ENCODE measurements at places on chromosomes 13 and 19.

- DNase-seq: no peak
Observed at GRCh38 chr19:2434267-2434666, 6.9 kb upstream of the TIMM13 start.

DNA sequence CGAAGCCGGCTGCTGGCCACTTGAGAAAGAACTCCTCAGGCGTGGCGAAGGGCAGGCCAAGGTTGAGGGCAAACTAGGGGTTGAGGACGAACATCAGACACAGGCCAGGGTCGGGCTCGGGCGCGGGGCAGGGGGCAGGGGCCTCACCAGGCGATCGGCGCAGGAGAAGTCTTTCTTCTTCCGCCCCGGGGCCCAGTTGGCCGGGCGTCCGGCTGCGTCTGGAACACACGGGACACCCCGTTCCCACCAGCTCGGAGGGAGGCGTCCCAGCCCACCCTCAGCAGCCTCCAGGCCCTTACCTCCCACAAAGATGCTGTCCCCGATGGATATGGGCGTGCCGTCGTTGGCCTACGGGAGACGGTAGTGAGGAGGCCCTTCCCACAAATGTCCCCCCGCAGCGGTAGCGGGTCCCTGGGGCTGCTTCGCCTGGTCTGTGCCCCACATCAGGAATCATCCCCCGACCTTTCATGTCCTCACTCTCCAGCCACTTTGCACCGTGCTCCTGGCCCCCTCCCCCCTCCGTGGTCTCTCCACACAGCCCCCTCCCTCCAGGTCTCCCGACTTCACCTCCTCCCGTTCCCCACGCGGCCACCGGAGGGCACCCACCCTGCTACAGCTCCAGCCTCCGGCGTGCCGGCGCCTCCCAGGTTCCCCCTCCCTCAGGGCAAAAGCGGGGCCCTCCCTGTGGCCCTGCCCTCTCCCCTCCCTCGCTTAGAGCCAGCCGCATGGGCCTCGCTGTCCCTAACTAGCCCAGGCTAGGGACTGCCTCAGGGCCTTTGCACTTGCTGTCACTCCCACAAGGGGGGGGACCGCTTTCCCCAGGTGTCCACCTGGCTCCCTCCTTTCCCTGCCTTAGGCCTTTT is 4.8 kb downstream of the PNKP start:
- DNase-seq: no peak

DNA sequence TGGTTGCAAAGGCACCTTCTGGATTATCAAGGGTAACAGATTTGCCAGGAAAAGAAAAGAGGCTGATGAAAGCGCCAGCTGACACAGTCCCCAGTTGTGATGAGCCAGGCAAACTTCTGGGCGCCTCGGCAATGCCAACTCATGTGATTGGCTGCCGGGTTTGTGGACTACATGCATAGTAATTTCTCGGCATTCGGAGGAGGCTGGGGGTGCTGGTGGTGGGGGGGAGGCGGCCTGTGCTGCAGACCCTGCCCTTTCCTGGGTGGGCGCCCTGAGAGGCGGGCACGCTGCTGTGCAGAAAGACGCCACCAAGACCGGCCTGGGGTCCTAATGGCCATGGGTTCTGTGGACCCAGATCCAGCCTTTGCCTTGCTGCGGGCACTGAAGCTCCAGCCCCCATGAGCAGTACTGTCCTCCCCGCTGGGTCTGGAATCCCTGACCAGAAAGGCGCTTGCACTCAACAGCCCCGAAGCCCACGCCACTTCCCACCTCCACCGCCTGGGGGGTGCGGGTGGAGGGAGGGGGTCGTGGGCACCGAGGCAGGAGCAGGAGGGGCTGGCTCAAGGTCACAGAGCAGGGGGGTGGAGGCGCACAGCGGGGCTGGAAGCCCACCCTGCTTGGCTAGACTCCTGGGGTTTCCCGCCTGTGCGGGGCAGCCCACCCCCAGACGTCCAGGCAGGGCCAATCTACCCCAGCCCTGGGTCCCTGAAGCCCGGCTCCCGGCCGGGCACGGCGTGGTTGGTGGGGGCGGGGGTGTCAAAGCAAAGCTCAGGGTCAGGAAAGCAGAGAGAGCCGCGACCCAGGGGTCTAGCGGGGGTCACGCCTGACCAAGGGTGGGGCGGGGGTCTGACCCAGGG is 1.0 kb downstream of the DIRAS1 start:
- no peak for DNase-seq

DNA sequence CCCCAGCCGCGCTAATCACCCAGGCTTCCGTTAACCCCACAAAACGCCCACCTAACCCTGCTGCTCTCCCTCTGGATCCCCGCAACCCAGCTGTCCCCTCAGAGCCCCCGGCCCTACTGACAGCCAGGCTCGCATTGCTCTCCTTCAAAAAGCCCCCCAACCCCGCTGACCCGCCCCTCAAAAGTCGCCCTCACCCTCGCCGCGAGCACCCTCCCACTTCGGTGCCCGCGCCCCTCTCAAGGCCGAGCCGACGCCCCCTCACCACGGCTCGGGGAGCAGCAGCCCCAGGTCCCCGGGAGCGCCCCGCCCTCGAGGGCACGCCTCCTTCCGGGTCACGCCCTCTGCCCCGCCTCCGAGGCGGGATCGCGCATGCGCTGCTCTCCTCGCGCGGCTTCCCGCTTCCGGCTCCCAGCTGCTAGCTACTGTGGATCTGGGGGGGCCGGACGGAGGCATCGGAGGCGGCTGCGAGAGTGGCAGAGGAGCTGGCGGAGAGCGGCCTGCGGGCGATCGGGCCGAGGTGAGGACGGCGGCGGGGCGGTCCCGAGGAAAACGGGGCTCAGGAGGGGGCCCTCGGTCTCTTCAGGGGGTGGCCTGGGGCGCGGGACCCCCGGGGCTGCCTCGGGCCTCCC is 46.1 kb downstream of the ARHGEF18 start:
- peak; percentile 78 for DNase-seq

DNA sequence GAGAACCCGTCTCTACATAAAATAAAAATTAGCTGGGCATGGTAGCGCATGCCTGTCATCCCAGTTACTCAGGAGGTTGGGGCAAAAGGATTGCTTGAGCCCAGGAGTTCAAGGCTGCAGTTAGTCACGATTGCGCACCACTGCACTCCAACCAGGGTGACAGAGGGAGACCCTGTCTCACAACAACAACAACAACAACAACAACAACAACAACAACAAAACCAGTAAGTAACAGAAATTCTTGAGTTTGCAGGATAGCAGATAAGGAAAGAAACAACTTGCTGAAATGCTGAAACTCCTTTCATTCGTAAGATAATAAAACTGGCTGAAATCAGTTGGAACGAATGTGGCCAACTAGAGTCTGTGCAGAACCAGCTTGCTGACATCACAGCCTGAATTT is 23.1 kb upstream of the URI1 start:
- DNase-seq: no peak

DNA sequence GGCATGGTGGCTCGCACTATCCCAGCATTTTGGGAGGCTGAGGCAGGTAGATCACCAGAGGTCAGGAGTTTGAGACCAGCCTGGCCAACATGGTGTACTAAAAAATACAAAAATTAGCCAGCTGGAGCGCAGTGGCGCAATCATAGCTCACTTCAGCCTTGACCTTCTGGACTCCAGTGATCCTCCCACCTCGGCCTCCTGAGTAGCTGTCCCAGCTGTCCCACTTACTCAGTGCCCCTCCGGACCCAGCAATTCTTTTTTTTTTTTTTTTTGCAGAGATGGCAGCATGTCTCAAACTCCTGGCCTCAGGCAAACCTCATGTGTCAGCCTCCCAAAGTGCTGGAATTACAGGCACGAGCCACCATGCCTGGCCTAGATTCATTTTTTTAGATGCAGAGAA is 2.3 kb upstream of the ADAT3 start:
- DNase-seq: no peak

DNA sequence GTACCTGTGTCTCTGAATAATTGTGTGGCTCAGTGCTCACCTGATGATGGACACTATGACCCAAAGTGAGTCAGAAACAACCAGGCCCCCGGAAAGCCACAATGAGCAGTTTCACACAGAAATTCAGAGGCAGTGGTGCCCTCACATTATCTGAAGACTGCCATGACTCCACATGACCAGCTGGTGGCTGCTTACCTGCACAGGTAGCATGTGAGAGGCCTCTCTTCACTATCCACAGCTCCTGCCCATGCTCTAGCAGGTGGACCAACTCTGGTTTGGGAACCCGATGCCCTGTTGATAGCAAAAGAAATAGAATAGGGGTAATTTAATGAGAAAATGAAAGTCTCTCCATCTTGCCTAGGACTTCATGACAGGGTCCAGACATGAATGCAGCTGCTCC is 7.2 kb downstream of the ZNF550 start:
- no peak for DNase-seq

DNA sequence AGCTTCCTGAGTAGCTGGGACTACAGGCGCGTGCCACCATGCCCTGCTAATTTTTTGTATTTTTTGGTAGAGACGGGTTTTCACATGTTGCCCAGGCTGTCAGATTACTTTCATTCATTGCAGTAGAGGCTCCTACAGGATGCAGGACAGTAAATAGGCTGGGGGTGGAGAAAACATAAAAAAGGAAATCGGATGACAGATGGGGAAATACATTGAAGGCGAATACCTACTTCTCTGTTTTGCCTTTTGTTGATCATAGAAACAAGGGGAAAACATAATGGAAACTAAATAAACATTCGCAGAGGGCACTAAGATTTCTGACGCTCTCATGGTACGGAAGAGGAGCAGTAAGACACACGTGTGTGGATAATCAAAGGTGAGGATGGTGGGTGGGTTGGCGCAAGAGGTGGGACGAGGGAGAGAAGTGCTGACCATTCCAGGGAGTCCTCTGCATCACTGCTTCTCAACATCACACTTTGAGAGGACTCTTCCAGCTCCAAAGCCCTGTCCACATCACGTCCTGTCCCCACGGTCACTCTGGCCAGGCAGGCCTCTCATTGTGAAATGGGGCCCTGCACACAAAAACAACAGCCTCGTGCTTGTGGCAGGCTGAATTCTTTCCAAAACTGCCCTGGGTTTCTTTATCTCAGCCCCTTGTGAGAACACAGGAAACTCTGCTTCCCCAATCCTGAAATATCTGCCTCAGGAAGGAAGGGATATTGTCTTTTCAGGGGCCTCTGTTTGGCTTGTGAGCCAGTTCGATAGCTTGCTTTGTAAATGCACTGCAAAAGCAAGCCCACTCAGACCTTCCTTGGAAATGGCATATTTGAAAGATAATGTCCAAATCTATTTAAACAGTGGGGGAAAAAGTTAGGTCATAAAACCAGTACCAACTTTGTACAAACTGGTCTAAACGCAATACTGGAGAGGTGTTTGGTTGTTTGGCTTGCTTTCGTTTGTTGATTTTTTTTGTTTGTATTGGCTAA is 188.5 kb downstream of the FOXO1 start:
- no peak for DNase-seq

DNA sequence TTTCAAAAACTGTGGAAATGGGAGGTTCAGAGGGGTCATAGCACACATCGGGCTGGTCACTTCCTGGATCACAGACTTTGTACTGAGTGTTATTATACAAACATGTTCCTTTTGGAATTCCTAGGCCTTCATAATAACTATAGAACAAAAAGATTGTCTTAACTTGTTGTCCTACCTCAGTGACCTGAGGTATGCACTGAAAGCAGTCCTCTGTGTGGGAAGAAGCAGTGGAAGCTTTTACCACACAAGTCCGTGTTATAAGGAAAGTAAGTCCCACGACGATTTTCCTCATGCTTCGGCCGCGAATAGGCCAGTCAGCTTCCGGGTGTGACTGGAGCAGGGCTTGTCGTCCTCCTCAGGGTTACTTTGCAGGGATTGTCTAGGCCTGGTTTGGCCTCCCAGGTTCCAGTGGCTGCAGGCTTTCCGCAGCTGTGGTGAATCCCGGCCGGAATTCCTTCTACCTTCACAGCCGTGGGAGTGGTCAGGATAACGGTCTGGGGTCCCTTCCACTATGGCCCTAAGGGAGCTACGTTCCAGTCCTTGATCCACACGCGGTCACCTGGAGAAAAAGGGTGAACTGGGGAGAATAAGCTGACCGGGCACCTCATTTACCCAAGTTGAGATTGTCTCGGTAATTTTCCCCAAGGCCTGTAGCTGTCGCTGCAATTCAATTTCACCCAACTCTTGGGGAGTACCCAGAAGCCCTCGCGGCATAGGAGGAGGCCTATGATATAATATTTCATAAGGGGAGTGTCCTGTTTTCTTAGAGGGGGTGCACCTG is 16.0 kb downstream of the NAPSA start:
- no peak for DNase-seq

DNA sequence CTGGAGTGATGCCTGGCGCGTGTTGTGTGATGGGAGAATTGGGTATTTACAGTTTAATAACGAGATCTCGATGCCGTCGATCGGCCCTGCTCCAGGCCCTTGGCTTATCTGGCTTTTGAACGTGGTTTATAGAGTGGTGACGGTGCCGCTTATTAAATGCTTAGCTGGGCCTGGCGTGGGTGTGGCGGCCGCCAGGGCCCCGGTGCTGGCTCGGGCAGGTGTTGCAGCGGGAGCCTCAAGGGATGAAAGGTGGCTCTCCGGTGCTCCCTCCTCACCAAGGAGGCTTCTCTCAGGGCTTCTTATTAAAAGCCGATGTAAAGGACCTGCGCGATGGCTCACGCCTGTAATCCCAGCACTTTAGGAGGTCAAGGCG is 173.8 kb downstream of the KDM4B start:
- no peak for DNase-seq

DNA sequence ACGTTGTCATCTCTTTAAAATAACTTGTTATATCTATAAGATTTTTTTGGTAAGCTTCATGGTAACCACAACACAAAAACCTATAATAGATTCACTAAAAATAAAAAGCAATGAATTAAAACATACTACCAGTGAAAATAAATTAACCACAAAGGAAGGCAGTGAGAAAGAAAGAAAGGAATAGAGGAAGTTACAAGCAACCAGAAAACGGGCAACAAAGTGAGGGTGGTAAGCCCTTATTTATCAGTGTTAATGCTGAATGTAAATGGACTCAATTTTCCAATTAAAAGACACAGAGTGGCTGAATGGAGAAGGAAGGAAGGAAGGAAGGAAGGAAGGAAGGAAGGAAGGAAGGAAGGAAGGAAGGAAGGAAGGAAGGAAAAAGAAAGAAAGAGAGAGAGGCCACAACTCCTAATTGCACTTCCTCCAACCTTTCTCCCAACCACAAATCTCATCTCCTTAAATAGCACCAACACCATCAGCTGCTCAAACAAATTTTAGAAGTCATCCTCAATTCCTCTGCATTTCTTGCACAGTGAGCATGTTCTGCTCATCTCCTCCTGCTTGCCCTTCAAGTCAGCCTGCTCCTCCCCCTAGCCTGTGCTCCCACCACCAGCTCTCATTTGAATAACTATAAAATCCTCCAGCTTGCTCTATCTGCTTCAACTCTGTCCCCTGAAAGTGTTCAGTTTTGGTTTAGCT is 48.6 kb downstream of the CCNA1 start:
- DNase-seq: no peak

All from fibroblast of skin of left quadriceps (primary cell).